Activated effector memory CD4-positive, alpha-beta T cell treated with anti-CD3 and anti-CD28 coated beads, Interleukin-2, amount 50 U/mL, for 16 hours (primary cell): ENCODE measurements at places on chromosomes 3 and 15.

DNA sequence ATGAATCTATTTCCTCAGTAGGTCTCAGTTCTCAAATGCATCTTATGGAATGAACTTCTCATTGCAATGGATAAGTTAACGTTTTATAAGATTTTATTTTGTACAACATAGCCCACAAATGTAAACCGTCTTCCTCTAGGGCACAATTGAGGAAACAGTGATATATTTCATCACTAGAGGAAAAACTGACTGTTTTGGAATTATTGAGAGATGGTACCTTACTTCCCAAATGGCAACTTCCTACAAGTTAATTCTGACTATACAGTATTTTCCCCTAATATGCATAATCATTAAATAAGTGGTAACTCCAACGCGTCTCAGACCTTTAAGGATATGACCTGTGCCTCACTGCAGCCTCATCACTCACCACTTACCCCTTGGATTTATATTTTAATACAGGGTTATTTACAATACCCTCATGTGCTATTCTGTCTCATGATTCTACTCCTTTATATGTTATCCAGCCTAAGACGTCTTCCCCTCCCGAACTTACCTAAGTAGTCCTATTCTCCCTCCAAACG, 13.3 kb downstream of the GABPB1 start:
- DNase-seq = no peak

GRCh38 chr15:73700041-73700842, 16.1 kb downstream of the CD276 start:
- peak; percentile 92 for DNase-seq

DNA sequence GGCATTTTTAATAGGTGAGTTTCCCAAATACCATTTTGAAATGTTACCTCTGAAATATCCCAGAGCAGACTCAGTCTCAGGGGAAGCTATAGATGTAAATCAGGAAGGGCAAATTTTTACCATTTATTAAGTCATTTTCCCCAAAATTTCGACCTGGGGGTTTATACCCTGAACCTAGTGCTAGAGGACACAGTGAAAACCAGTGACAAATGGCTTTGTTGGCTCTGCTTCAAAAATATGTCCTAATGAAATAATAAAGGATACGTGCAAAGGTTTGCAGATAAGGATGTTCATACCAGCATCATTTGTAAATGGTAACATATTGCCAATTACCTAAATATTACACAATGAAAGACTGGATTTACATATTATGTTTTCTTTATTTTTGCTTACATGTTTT, 546.7 kb upstream of the ADAMTS9 start:
- no peak for DNase-seq

GRCh38 chr3:194298331-194299227, 52.5 kb downstream of the CPN2 start:
- DNase-seq = peak; percentile 56

- no peak for DNase-seq
Measured at GRCh38 chr3:44339181-44340057, 853 bp downstream of the TCAIM start.
